ENCODE measurements at places on chromosomes 13 and 19. TPM values are rescaled to one million over a fixed set of nuclear protein-coding genes. Genes with fewer than 3 reads are reported as not detected.

DNA sequence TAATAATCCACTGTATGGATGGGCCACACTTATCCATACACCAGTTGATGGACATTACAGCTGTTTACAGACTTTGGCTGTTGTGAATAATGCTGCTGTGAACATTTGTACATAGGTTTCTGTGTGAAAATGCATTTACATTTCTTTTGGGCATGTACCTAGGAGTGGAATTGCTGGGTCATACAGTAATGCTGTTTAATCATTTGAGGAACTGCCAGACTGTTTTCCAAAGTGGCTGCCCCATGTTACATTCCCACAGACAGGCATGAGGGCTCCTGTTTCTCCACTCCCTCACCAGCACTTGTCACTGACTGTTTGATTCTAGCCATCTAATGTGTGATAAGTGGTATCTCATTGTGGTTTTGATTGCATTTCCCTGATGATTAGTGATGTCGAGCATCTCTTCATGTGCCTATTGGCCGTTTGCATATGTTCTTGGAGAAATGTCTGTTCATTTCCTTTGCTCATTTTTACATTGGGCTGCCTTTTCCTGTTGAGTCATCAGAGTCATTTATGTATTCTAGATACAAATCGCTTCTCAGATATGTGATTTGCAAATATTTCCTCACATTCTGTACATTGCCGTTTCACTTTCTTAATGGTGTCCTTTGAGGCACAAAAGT lies 12.8 kb downstream of the TMEM255B start:
- no peak for DNase-seq

- DNase-seq, result peak; percentile 36
These were observed 4.6 kb upstream of the FFAR3 start for GRCh38 chr19:35353635-35354034.

- DNase-seq, result no peak
These were observed 114.5 kb downstream of the SLC7A1 start for GRCh38 chr13:29480893-29481525.

Gene RFPL4A
- total RNA-seq, result not detected

Gene HCST
- 195 TPM for total RNA-seq

Gene TSHZ3
- total RNA-seq, result 0.94 TPM

Gene KLF1
- 0.29 TPM for total RNA-seq

Measured in activated CD8-positive, alpha-beta memory T cell treated with anti-CD3 and anti-CD28 coated beads, Interleukin-2, amount 10 ng/mL, durations not matched to agents 7 days and 5 days (primary cell).